MCF 10A (cell line): ENCODE measurements at places on chromosomes 12 and 14.

- no peak overlapping the region for H3K4me3 ChIP-seq
- H3K27me3 ChIP-seq: no peaks in the 10 kb centered on the region
- no peak overlapping the region for H3K27ac ChIP-seq
- no peak for DNase-seq
- no peaks in the 10 kb centered on the region for H3K4me1 ChIP-seq
Observed at GRCh38 chr12:18895946-18896345, 158.0 kb downstream of the CAPZA3 start.

GRCh38 chr12:105418821-105419291 lies 88.4 kb downstream of the C12orf75 start:
- H3K27me3 ChIP-seq: no peaks in the 10 kb centered on the region
- DNase-seq: no peak
- H3K27ac ChIP-seq: peak overlapping the region; percentile 49
- H3K36me3 ChIP-seq: no peaks in the 10 kb centered on the region
- peaks cover 40% of the 10 kb centered on the region for H3K4me1 ChIP-seq
- no peak overlapping the region for H3K4me3 ChIP-seq

DNA sequence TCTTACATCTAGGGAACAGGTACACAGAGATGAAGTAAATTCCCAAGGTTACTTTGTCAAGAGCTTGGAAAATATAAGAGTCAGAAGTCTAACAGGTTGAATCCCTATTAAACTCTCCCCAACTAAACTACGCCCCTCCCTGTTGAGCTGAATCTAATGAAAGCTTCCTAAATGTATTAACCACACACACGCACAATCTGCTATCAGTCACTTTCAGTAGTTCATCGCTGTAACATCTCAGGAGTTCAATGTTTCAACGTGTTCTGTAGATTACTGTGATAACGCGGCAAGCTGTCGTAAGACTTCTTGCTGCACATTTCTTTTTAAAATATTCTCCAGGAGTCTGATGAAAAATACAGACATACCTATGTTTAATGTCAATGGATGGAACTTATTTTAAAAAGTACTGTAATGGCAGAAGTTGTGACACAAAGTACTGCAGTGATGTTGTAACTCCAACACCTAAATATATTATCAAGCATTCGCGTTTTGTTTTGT lies 612 bp upstream of the SLC25A3 start:
- H3K4me3 ChIP-seq: peak overlapping the region; percentile 98
- H3K4me1 ChIP-seq: peaks cover 6% of the 10 kb centered on the region
- no peak for DNase-seq
- peaks cover 48% of the 10 kb centered on the region for H3K36me3 ChIP-seq
- peak overlapping the region; percentile 100 for H3K27ac ChIP-seq
- no peaks in the 10 kb centered on the region for H3K27me3 ChIP-seq

DNA sequence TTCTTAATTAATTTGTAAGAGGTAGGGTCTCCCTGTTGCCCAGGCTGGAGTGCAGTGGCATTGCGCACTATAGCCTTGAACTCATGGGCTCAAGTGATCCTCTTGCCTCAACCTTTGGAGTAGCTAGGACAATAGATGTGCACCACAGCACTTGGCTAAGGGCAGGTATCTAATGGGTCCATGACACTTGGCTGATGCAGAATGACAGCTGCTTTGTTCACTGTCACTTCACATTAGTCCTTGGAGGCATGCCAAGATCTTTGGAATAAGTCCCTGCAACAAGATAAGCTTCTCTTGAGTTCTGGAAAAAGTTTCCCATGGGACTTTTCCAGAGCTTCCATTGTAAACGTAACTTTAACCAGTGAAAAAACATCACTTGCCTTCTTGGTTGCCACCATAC lies 23.4 kb downstream of the COQ6 start:
- no peaks in the 10 kb centered on the region for H3K27me3 ChIP-seq
- no peaks in the 10 kb centered on the region for H3K4me1 ChIP-seq
- no peak for DNase-seq
- H3K27ac ChIP-seq: no peak overlapping the region
- peaks cover 46% of the 10 kb centered on the region for H3K36me3 ChIP-seq

DNA sequence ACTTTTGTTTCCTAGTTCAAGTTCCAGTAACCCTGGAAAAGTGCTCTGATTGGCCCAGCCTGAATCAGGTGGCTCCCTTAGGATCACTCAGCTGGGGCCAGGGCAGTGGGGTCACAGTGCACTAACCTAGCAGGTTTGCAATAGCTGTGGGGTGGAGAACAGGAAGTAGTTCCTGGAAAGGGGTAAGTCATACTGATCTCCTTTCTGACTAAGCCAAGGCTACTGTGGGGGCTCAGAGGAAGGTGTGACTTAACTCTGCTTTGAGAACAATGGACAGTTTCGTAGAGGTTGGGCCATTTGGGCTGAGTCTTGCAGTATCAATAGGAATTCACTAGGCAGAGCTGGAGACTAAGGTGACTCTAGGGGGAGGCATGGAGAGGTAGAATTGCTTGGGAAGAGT lies 89.4 kb downstream of the KIF26A start:
- no peak for DNase-seq
- H3K4me3 ChIP-seq: no peak overlapping the region
- no peaks in the 10 kb centered on the region for H3K27me3 ChIP-seq
- no peaks in the 10 kb centered on the region for H3K4me1 ChIP-seq
- no peaks in the 10 kb centered on the region for H3K36me3 ChIP-seq

DNA sequence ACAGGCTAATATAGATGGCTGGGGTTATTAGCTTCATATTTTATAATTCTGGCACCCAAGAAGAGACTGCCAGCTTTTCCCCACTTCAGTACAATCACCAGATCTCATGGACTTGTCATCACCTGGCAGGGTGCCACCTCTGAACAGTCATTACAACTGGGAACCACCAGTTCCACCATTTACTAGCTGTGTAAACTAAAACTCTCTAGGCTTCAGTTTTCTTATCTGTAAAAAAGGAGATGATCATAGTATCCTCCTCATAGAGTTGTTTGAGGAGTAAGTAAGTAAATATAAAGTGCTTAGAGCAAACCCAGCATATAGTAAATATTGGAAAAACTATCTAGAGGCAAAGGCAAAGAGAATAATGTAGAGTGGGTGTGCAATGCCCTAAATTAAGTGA lies 19.3 kb downstream of the CPNE8 start:
- H3K27me3 ChIP-seq: no peaks in the 10 kb centered on the region
- H3K4me1 ChIP-seq: peaks cover 22% of the 10 kb centered on the region

- no peak overlapping the region for H3K4me3 ChIP-seq
- no peak for DNase-seq
- peaks cover 15% of the 10 kb centered on the region for H3K4me1 ChIP-seq
Observed at GRCh38 chr12:75631831-75632230, 120.4 kb upstream of the KRR1 start.

DNA sequence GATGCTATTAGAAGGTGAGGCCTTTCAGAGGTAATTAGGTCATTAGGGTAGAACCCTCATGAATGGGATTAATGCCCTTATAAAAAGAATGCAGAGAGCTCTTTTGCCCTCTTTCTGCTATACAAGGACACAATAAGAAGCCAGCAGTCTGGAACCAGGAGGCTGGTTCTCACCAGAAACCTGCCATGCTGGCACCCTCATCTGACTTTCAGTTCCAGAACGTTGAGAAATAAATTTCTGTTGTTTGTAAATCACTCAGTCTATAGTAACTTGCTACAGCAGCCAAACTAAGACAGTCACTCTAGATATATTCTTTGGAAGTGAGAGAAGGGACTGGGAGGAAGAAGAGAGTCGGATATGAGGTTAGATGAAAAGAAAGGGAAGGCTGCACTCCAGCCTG lies 125.0 kb upstream of the MYF6 start:
- H3K4me3 ChIP-seq: no peak overlapping the region
- H3K4me1 ChIP-seq: no peaks in the 10 kb centered on the region
- H3K27ac ChIP-seq: no peak overlapping the region
- no peaks in the 10 kb centered on the region for H3K36me3 ChIP-seq
- no peak for DNase-seq
- H3K27me3 ChIP-seq: no peaks in the 10 kb centered on the region

DNA sequence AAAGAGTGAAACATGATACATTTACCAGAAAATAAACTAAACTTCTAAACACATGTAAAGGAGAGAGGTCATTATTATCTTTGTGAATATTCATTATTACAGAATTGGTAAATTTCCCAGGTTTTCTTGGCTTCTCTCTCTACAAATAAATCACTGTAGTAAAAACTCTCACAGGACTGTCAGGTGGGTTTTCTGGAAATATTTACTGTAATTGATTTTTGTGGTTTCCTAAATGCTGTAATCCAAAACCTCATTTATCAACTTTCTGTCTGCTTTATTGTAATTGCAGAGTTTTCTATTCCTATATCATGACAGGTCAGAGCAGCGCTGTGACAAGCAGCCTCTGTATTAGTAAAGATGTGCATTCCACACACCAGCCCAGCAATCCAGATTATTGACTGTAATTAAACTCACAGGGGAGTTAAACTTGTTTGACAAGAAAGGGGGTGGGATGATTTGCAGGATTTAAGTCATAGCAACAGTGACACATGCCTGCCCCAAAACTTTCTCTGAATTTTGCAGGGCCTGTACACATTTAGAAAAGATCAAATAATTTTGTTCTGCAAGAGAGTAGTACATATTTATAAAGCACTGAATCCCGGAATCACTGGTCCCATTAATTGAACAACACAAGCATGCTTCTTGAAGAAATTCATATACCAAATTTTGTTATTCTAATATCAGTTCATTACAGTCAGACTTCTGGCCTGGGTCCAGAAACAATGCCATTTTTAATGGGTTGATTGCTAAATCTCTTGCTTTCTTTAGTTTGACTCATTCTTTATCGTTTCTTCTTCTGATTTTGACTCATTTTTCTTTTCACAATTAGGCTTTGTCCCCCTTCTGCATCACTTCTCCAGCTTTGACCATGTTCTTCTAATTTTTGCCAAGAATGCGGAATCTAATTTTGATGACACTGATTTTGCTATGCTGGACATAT lies 42.2 kb downstream of the PTPRO start:
- peak; percentile 84 for DNase-seq
- peaks cover 25% of the 10 kb centered on the region for H3K4me1 ChIP-seq
- H3K27ac ChIP-seq: peak overlapping the region; percentile 69
- peaks cover 5% of the 10 kb centered on the region for H3K36me3 ChIP-seq

- no peaks in the 10 kb centered on the region for H3K36me3 ChIP-seq
- H3K27me3 ChIP-seq: no peaks in the 10 kb centered on the region
- H3K4me3 ChIP-seq: no peak overlapping the region
- no peaks in the 10 kb centered on the region for H3K4me1 ChIP-seq
- DNase-seq: no peak
Observed at GRCh38 chr14:84959851-84960520, 570.0 kb upstream of the FLRT2 start.

DNA sequence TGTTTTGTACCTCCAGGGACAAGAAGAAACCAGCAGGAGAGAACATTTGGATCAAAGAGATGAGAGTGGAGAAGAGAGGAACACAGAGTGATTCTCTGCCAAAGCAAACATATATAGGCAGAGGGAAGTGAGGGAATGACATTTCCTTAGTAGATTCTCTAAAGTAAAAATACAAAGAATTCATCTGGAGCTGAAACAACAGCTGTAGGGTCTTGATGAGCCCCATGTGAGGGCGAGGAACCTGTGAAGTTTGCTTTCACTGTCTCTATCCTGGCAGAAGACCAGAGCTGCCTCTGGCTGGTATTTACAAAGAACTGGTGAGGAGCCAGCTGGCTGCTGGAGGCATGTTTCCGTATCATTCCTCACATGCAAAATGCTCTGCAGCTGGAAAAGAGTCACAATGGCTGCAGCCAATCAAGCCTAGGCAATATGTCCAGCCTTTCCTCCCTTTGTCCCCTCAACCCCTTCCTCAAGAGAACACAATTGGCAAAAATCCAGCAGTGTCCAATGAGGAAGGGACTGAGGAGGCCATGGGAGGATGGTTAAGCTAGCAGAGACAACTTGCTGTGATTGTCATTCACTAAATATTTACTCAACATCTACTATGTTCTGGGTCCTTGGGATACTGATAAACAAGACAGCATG lies 122.5 kb downstream of the PHLDA1 start:
- no peak overlapping the region for H3K27ac ChIP-seq
- peaks cover 6% of the 10 kb centered on the region for H3K4me1 ChIP-seq
- H3K36me3 ChIP-seq: no peaks in the 10 kb centered on the region
- H3K27me3 ChIP-seq: no peaks in the 10 kb centered on the region
- DNase-seq: peak; percentile 82
- peak overlapping the region; percentile 5 for H3K4me3 ChIP-seq

GRCh38 chr14:71430678-71431376 lies 501.4 kb upstream of the RGS6 start:
- H3K27me3 ChIP-seq: no peaks in the 10 kb centered on the region
- H3K4me1 ChIP-seq: no peaks in the 10 kb centered on the region
- H3K27ac ChIP-seq: no peak overlapping the region
- no peaks in the 10 kb centered on the region for H3K36me3 ChIP-seq
- DNase-seq: no peak

- H3K36me3 ChIP-seq: no peaks in the 10 kb centered on the region
- DNase-seq: no peak
Observed at GRCh38 chr14:96067985-96068930, 29.1 kb downstream of the C14orf132 start.

DNA sequence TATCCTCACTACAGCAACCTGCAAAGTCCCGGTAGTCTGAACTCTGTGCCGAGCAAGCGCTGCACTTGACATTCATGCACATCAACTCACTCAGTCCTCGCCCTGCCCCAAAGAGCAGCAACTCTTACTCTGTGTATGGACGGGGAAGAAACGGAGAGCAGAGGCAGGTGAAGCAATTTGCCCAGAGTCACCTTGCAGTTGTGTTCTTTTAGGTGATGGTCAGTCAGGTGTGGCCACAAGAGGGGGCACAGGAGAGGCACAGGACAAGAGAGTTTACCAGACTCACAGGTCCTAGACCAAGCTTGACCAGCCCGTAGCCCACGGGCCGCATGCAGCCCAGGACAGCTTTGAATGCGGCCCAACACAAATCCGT lies 39.1 kb downstream of the TSPAN11 start:
- peak; percentile 32 for DNase-seq
- H3K27ac ChIP-seq: no peak overlapping the region
- peaks cover 84% of the 10 kb centered on the region for H3K27me3 ChIP-seq
- no peak overlapping the region for H3K4me3 ChIP-seq

GRCh38 chr14:91032248-91032647 lies 28.2 kb downstream of the RPS6KA5 start:
- DNase-seq: no peak
- no peak overlapping the region for H3K27ac ChIP-seq
- no peaks in the 10 kb centered on the region for H3K27me3 ChIP-seq
- H3K36me3 ChIP-seq: no peaks in the 10 kb centered on the region
- no peak overlapping the region for H3K4me3 ChIP-seq
- H3K4me1 ChIP-seq: no peaks in the 10 kb centered on the region

- no peak overlapping the region for H3K27ac ChIP-seq
- no peak overlapping the region for H3K4me3 ChIP-seq
- H3K36me3 ChIP-seq: no peaks in the 10 kb centered on the region
- peaks cover 8% of the 10 kb centered on the region for H3K4me1 ChIP-seq
- no peak for DNase-seq
Observed at GRCh38 chr12:103881261-103881660, 40.2 kb upstream of the NT5DC3 start.
